Ascending aorta (tissue), 2 donors: ENCODE measurements at places on chromosomes 7 and 10. TPM values are rescaled to one million over a fixed set of nuclear protein-coding genes. Genes with fewer than 3 reads are reported as not detected.

DNA sequence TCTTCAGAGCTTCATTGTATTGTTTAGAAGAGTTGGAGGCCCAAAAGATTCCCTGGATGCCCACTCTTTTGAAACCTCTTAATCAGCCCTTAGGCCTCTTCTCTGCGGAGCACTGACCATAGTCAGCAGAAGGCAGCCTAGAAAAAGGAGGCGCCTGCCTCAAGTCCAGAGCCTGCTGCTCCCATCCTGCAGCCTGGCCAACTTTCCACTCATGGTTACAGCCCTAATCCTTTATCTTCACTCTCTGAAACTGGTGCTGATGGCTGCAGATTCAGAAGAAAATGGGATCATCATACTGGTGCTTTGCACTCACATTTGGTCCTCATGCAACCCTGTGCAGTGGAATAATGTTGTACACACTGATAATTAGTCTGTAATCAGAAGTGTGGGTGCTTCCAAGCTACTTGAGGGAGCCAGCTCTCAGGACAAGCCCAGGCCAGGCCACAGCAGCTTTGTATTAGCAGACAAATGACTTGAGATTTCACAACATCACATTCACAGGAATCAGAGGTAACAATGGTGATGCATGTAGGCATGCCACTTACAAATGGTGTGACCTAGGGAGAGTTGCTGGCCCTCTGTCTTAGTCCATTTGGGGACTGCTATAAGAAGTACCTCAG is 272.9 kb downstream of the GALNT17 start:
- H3K36me3 ChIP-seq, result no peaks in the 10 kb centered on the region
- no peak overlapping the region for H3K27ac ChIP-seq
- H3K4me1 ChIP-seq, result peaks cover 5% of the 10 kb centered on the region
- DNase-seq, result no peak
- H3K4me3 ChIP-seq, result no peak overlapping the region

Gene TRIM50
- not detected for total RNA-seq

DNA sequence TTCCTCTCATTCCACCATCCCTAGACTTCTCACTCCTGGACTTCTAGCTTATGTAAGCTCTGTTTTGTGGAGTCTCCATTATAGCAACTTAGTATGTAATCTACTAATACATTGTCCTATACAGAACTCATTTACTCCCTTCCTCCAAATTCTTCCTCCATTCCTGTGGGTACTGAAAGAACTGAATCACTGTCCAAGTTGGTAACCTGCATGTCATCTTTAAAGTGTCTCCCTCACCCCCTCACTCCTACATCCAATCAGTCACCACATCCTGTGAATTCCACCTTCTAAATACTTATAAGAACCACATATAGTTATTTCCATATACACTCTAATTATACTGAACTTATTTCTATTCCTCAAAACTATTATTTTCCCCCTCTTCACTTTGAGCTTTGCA is 20.3 kb downstream of the AASS start:
- H3K4me1 ChIP-seq, result no peaks in the 10 kb centered on the region
- peaks cover 3% of the 10 kb centered on the region for H3K36me3 ChIP-seq
- no peak overlapping the region for H3K27ac ChIP-seq
- DNase-seq, result no peak
- H3K4me3 ChIP-seq, result no peak overlapping the region
- H3K27me3 ChIP-seq, result no peaks in the 10 kb centered on the region

Gene GPR15LG
- not detected for total RNA-seq

Gene FAM221A
- total RNA-seq, result 10.1 TPM

GRCh38 chr7:16135658-16136057 is 285.7 kb downstream of the CRPPA start:
- no peaks in the 10 kb centered on the region for H3K4me1 ChIP-seq
- no peaks in the 10 kb centered on the region for H3K36me3 ChIP-seq
- H3K27me3 ChIP-seq, result no peaks in the 10 kb centered on the region
- H3K27ac ChIP-seq, result no peak overlapping the region
- DNase-seq, result no peak
- no peak overlapping the region for H3K4me3 ChIP-seq

- no peaks in the 10 kb centered on the region for H3K36me3 ChIP-seq
- DNase-seq, result no peak
- H3K27me3 ChIP-seq, result no peaks in the 10 kb centered on the region
- no peaks in the 10 kb centered on the region for H3K4me1 ChIP-seq
- H3K27ac ChIP-seq, result peak overlapping the region; percentile 94
Measured at GRCh38 chr7:82444220-82444909, 788 bp upstream of the CACNA2D1 start.

GRCh38 chr10:94218493-94219183 is 144.1 kb downstream of the NOC3L start:
- no peaks in the 10 kb centered on the region for H3K27me3 ChIP-seq
- H3K4me1 ChIP-seq, result peaks cover 28% of the 10 kb centered on the region
- H3K36me3 ChIP-seq, result no peaks in the 10 kb centered on the region
- H3K4me3 ChIP-seq, result no peak overlapping the region
- DNase-seq, result no peak

DNA sequence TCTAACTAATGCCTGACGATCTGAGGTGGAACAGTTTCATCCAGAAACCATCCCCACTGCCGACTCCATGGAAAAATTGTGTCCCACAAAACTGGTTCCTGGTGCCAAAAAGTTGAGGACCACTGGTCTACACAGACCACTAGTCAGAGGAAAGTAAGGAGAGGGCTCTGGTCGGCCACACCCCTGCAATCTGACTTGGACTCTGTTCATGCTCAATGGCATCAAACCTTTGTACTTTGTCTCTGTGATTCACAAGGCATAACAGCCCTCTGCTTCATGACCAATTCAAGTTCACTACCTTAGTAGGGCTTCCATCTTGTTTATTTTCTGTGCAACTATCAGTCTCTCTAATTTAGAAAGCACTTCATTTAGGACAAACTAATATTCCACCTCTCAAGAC is 1.8 kb downstream of the TUBAL3 start:
- no peaks in the 10 kb centered on the region for H3K36me3 ChIP-seq
- no peak for DNase-seq
- H3K27ac ChIP-seq, result no peak overlapping the region
- no peaks in the 10 kb centered on the region for H3K4me1 ChIP-seq
- no peaks in the 10 kb centered on the region for H3K27me3 ChIP-seq

GRCh38 chr10:49827297-49827696 is 65.2 kb upstream of the OGDHL start:
- no peak for DNase-seq
- H3K36me3 ChIP-seq, result peaks cover 13% of the 10 kb centered on the region
- H3K27me3 ChIP-seq, result no peaks in the 10 kb centered on the region
- H3K27ac ChIP-seq, result no peak overlapping the region

DNA sequence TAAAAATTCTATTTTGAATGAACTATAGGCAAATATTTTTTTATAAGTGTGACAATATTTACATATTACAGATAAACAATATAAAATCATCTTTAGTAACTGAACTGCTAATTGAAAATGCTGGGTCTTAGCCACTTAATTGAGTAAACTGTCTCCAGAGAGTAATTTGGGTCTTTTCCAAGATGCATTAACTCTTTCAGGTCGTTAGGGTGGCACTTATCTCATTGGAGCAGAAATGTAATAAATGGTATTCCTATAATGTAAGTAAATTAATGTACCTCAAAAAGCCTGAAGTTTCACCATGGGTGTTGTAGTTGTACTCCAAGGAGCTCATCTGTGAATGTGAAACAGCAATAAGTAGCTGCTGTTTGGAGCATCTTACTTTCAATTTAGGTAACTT is 208.5 kb downstream of the EXOC4 start:
- no peaks in the 10 kb centered on the region for H3K27me3 ChIP-seq
- no peak for DNase-seq
- H3K27ac ChIP-seq, result no peak overlapping the region
- no peaks in the 10 kb centered on the region for H3K4me1 ChIP-seq

GRCh38 chr7:131226514-131226865 is 101.2 kb upstream of the MKLN1 start:
- no peak for DNase-seq
- no peaks in the 10 kb centered on the region for H3K36me3 ChIP-seq
- H3K4me3 ChIP-seq, result no peak overlapping the region

- H3K27me3 ChIP-seq, result no peaks in the 10 kb centered on the region
- no peak overlapping the region for H3K27ac ChIP-seq
- H3K36me3 ChIP-seq, result no peaks in the 10 kb centered on the region
- H3K4me1 ChIP-seq, result no peaks in the 10 kb centered on the region
- H3K4me3 ChIP-seq, result no peak overlapping the region
Measured at GRCh38 chr10:118583611-118584010, 11.8 kb downstream of the PRLHR start.

Gene TMEM236
- not detected for total RNA-seq

Gene OR6B1
- total RNA-seq, result not detected

- no peaks in the 10 kb centered on the region for H3K27me3 ChIP-seq
- H3K4me3 ChIP-seq, result no peak overlapping the region
- no peak for DNase-seq
- no peaks in the 10 kb centered on the region for H3K36me3 ChIP-seq
- H3K27ac ChIP-seq, result peak overlapping the region; percentile 58
- peaks cover 24% of the 10 kb centered on the region for H3K4me1 ChIP-seq
Measured at GRCh38 chr10:59878289-59878688, 28.1 kb downstream of the CCDC6 start.

- no peaks in the 10 kb centered on the region for H3K4me1 ChIP-seq
- H3K4me3 ChIP-seq, result no peak overlapping the region
- DNase-seq, result no peak
- no peaks in the 10 kb centered on the region for H3K27me3 ChIP-seq
- H3K27ac ChIP-seq, result no peak overlapping the region
- no peaks in the 10 kb centered on the region for H3K36me3 ChIP-seq
Measured at GRCh38 chr7:14228341-14228740, 238.9 kb upstream of the ETV1 start.

GRCh38 chr10:68163735-68164134 is 54.4 kb downstream of the MYPN start:
- no peaks in the 10 kb centered on the region for H3K4me1 ChIP-seq
- H3K36me3 ChIP-seq, result no peaks in the 10 kb centered on the region
- H3K4me3 ChIP-seq, result no peak overlapping the region
- H3K27ac ChIP-seq, result no peak overlapping the region
- no peak for DNase-seq
- H3K27me3 ChIP-seq, result no peaks in the 10 kb centered on the region

Gene NT5C2
- 25.9 TPM for total RNA-seq

Gene FBXO24
- not detected for total RNA-seq

DNA sequence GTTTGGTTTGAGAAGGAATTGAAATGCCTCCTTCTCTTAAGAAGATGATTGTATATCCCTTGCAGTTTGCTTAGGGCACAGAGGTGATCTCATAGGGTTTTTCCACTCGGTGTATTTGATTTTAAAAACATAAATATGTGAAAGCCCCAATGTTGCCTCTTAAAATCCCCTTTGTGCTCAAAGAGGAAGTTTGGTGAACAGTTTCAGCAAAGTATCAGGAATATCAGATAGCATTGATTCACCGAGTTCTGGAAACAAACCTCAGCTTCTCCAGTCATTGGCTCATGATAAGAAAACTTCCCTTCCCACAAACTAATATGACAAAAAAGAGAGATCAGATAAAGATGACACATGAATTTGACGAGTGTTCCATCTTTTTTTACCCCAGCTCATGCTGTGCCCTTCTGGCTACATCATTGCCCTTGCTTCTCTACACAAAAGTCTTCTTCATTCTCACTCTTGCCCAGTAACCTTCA is 20.1 kb upstream of the SMNDC1 start:
- H3K36me3 ChIP-seq, result no peaks in the 10 kb centered on the region
- no peak for DNase-seq
- H3K4me1 ChIP-seq, result no peaks in the 10 kb centered on the region
- no peak overlapping the region for H3K27ac ChIP-seq
- no peak overlapping the region for H3K4me3 ChIP-seq
- H3K27me3 ChIP-seq, result no peaks in the 10 kb centered on the region

Gene RBP3
- not detected for total RNA-seq

DNA sequence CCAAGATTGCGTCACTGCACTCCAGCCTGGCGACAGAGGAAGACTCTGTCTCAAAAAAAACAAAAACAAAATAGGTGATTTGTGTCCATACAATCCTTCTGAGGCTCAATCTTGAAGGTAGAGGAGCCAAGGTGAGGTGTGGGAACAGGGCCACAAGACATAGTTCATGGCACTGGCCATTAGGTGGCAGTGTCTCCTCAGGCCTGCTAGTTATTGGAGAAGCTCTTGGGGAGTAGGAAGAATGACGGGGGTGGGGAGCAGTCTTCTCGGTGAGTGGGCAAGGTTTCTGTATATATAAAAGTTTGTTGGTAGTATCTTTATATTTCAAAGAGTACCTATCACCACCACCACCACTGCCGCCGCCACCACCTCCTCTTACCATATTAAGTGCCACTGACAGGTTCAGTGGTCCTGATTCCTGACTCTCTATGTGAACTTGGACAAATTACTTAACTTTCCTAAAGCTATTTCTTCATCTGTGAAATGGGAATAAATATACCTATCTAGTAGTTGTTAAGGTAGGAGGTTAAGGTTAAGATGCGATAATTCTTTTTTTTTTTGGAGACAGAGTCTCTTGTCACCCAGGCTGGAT is 24.0 kb downstream of the CCSER2 start:
- H3K27me3 ChIP-seq, result no peaks in the 10 kb centered on the region
- H3K4me1 ChIP-seq, result peaks cover 14% of the 10 kb centered on the region
- DNase-seq, result no peak
- H3K4me3 ChIP-seq, result no peak overlapping the region
- H3K27ac ChIP-seq, result no peak overlapping the region

DNA sequence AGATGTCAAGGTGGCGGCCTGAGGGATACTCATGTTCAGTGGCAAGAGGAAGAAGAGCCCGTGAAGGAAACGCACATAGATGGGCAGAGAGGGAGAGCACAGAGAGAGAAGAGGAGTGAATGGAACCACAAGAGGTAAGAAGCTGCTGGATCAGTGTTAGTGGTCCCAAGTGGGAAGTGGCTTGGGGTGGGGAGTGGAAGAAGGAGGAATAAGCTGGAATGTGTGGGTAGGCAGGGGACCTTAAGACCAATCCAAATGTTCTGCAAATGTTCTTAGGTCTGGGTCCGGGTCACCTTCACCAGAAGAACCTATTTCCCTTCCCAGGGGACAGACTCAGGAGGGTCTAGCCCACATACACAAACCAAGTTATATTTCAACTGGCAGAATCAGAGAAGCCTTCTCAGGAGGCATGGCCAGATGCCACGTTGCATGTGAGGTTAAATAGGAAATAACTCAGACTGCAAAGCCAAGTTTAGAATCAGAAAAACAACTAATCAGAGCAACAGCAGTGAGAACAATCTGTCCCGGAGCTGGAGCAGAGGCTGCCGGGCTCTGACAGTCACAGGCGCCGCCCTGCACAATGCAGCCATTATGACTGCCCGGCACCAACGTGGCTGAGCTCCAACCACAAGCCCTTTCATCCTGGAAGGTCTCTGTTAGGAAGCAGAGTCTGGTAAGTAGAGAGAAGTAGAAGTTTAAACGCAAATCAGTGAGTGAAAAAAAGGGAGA is 78.6 kb upstream of the ARMC3 start:
- H3K4me1 ChIP-seq, result peaks cover 3% of the 10 kb centered on the region
- no peaks in the 10 kb centered on the region for H3K27me3 ChIP-seq
- peak overlapping the region; percentile 25 for H3K4me3 ChIP-seq
- peak overlapping the region; percentile 87 for H3K27ac ChIP-seq
- H3K36me3 ChIP-seq, result no peaks in the 10 kb centered on the region

GRCh38 chr7:64793106-64793755 is 997 bp upstream of the ZNF138 start:
- H3K4me1 ChIP-seq, result no peaks in the 10 kb centered on the region
- H3K36me3 ChIP-seq, result no peaks in the 10 kb centered on the region
- no peak overlapping the region for H3K27ac ChIP-seq

Gene MYL10
- total RNA-seq, result not detected

Gene TMEM139
- total RNA-seq, result 11.5 TPM

GRCh38 chr10:93656155-93656554 is 43.8 kb downstream of the PDE6C start:
- no peak for DNase-seq
- no peak overlapping the region for H3K4me3 ChIP-seq
- H3K36me3 ChIP-seq, result no peaks in the 10 kb centered on the region
- H3K27me3 ChIP-seq, result no peaks in the 10 kb centered on the region
- no peak overlapping the region for H3K27ac ChIP-seq
